ENCODE measurements at places on chromosomes 16 and 17.
A peak's percentile ranks its signal among the peaks of the same experiment; 100 is the strongest.

DNA sequence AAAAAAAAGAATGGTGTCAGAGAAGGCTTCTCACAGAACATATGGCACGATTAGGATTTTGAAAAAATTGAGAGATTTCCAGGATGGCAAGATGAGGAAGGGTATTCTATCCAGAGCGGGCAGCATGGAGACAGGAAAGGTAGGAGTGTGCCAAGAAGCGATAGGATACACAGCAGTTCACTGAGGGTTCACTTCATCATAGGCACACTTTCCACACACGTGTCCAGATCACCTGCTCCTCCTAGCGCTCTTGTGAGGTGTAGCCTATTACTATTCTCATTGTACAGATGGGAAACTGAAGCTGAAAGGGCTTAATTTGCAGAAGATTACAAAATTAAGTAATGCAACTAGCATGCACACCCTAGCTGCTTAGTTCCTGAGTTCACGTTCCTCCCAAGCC lies 6.2 kb upstream of the ELAC2 start:
- no peak for DNase-seq

DNA sequence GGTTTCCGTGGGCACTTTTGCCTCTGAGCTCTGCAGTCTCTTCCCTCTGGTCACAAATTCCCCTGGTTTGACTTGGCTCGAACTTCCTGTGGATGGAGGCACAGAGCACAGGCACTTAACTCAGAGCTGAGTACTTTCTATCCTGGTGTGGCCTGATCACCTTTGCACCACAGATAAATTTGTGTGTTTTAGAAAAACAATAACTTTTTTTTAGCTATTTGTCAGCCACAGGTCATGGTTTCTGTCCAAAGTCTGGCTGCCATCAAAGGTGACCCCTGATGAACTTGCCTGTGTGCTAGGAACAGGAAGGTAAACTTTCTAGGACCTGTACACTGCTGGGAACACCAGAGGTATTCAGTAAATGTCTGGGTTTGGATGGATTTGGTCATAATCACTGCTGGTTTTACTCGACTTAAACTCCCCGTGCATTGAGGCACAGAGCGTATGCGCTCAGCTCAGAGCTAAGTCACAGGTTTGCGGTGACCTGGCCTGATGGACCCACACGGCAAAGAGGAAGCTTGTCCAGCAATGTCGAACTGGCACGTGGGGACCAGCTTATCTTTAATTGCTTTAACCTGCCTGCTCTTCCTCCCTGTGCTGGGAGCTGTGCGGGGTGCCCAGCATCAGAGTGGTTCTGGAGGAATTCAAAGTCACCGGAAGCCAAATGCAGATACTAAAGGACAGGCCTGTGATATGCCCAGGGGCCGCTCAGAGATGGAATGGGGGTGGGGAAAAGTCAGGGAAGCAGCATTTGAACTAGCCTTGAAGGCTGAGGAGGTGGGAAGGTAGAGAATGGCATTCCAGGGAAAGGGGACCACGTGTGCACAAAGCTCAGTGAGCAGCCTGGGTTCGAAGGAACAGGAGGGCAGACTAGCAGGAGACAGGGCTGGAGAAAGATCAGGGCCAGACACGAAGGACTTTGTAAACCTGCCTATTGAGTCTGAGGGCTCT lies 12.9 kb downstream of the SLC13A5 start:
- DNase-seq, result no peak

GRCh38 chr16:84548971-84549844 lies 44.7 kb upstream of the MEAK7 start:
- no peak for DNase-seq

GRCh38 chr16:69157196-69157595 lies 24.7 kb downstream of the UTP4 start:
- DNase-seq, result no peak

- no peak for DNase-seq
Observed at GRCh38 chr17:60332574-60332973, 59.4 kb downstream of the USP32 start.

DNA sequence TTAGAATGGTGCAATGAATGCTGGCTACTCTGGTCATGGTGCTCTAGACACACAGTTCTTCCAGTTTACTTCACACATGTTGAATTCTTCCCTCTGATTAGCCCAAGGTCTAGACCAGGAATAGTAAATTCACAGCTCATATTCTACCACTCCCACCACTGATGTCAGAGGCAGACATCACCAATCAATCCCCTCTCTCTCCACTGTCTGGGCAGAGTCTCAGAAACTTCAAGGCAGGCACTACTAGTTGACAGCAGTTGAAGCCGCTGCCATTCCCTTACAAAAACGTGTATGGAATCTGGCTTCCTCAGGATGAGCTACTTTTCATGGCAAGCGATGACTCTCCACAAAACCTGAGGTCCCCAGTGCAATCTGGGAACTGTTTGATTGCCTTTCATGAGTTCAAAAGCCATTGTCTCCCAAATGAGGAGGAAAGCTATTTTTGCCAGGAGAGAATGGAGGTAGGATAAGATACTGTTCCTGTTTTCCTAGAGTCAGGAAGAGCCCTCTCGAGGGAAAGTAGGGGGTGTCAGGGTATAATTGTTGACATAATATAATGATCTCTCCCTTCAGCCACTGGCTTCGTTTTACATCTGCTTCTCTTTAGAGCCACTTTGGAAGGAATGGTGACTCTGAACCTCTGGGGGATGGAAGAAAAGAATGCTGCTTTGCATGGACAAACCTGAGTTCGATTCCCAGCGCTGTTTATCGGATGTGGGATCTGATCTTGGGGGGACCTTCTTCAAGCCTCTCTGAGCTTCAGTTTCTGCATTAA lies 90.0 kb downstream of the FOXL1 start:
- DNase-seq, result no peak

- DNase-seq, result no peak
Observed at GRCh38 chr16:89198417-89199240, 1.7 kb downstream of the SLC22A31 start.

DNA sequence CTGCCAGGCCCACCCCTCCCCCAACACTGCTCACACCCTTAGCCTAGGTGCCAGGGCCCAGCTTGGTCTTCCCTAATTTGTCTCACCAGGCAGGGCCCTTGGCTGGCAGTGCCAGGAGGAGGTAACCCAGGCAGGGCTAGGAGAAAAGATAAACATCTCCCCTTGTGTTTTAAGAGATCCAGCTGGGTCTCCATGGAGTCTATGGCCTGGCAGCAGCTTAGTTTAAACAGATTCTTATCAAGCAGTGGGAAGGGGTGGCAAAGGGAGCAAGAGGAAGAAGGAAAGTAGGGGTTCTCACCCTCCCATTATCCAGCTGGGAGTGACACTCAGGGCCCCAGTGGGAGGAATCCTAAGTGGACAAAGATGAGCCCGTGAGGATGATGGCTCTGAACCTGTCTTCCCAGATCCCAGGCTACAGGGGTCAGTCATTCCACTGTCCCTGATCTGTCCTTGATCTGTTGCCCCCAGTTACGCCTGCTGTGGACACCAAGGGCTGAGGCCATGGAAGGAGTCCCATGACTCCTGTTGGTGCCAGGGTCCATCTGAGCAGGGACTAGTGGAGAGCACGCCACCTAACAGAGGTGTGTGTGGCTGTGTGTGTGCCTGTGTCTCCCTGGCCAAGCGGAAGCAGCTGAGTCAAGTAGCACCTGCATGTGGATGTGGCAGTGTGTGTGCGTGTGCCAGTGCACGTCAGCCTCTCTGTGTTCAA lies 47.4 kb upstream of the MEIOC start:
- no peak for DNase-seq

DNA sequence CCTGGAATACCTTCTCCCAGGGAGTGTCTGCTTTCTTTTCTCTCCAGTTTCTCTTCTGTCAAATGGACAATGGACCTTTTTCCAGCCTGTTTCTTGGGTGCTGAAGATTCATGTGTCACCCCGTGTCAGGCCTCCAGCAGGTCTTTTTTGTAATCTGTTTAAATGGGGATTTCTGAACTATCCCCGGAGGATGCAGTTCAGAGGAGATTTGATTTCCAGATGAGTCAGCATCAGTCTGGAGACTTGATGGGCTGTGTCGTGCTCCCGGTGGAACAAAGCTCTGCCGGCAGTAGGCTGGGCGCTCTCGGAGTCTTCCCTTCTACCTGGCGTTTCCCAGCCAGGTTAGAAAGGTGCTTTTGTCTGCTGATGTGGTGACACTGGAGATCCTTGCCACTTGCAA lies 440.6 kb downstream of the HS3ST3B1 start:
- no peak for DNase-seq

DNA sequence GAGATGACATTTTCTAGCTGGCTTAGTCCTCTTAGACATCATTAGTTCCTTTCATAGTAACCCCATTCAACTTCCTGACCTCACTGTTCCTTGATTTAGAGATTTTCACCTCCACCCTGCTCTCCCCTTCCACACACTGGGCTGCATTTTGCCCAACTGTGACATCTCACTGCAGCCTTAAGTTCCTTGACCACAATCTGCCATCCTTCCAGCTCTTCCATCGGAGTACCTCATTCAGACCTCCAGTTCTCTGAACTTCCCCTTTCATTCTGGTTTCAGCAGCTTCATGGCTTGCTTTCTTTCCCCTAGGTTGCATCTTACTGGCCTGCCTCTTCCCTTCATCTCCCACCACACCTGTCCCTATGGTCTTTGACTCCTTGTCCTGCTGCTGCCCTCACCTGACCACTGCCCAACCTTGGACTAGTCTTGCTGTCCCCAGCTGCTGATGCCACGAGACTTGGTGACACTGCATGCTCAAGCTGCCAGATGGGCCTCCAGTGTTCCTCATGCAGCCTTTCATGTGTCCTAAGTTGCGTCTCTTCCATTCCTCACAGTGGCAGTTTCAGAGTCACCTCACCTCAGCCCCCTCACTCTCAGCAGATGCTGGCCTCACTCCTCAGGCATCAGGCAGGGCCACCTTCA lies 40.8 kb downstream of the NUP88 start:
- DNase-seq, result no peak

DNA sequence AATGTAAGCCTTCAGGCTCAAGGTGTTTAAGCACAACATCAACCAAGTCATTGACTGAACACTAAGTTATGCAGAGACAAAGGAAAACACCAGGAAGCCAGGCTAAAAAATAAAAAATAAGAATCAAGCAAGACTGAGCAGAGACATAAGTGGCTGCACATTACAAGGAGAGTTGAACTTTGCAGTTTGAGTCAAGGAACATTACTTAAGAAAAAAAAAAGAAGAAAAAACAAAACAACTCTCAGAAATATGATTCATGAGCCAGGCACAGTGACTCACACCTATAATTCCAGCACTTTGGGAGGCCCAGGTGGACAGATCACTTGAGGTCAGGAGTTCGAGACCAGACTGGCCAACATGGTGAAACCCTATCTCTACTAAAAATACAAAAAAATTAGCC lies 168.1 kb downstream of the C16orf95 start:
- no peak for DNase-seq

DNA sequence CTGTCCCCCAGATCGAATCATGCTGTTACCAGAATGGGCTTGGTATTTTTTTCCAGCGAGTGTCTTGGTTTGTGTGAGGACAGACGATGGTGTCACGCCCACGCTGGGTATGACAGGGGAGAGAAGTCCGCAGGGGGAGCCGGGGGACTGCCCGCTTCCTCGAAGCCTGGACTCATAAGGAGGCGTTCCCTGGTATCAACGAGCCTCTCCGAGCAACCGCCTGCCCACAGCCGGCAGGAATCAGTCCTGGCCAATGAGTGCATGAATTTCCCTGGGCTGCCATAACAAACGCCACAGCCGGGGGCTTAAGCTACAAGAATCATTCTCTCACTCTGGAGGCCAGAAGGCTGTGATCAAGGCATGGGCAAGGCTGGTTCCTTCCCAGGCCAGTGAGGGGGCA lies 26.1 kb upstream of the JPH3 start:
- DNase-seq, result no peak

DNA sequence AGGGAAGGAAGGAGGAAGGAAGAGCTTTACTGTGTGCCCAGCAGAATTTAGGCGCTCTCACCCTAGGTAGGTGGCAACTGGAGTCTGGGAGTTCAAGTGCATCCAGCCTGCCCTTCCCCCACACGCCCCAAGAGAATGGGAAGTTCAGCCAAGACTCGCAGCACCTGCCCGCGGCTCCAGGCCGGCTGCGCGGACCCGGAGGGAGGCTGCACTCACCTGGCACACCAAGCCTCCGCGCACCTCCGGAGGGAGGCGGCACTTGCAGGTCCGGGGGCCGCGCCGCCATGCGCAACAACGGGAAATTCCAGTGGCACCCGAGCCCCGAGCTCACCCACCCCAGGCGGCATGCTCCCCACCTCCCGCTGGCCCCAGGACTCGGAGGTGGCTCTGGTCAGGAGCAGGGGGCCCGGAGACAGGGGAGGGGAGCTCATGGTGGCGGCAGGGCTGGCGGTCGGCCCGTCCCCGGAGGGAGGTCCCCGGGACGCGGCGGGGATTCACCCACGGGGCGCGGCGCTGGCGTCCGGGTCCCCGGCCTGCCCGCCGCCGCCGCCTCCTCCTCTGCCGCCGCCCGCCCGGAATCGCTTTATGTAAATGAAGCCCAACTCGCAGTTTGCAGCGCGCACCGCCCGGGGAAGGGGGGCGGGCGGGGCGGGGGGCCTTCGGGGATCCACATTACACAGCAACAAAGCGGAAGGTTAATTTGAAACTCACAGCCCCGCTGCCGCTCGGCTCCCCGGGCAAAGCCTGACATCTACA lies at the start of gene ZFHX3:
Gene ZFHX3 (minus strand): TSS at position 593 of the 756 bp plus-strand sequence. CDS start 87,983 bp downstream, outside the sequence.
- DNase-seq, result peak; percentile 65

- no peak for DNase-seq
Observed at GRCh38 chr17:47702391-47702995, 8.5 kb downstream of the TBKBP1 start.

GRCh38 chr16:75377729-75378386 lies 55.4 kb downstream of the CFDP1 start:
- DNase-seq, result no peak

DNA sequence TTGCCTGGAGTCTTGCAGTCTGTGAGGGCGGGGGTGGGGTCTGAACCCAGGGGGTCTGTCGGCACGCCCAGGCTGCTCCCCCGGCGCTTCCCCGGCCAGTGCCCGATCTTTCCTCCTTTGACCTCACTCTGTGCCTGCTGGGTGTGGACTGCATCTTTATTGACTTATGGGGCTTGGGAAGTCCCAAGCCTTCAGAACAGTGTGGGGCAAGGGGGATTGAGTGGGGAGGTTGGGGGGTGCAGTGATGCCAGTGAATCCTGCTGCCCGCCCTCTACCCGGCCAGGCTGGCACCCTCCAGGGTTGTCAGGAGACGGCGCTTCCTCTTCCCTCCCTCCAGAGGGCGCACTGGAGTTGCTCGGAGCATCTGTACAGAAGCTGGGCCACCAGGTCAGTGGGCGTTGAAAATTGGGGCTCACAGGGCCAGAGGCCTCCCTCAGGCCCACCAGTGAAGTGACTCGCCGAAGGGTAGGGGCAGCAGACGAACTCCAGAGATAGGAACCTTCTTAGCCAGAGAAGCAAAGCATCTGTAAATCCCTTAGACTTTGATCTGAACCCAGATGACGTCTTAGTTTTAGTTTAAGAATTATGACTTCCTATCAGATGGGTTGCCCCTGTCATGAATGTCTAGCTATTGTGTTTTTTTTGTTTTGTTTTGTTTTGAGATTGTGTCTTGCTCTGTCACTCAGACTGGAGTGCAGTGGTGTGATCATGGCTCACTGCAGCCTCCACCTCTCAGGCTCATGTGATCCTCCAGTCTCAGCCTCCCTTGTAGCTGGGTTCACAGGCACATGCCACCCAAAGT lies 184.8 kb upstream of the CIBAR2 start:
- no peak for DNase-seq

DNA sequence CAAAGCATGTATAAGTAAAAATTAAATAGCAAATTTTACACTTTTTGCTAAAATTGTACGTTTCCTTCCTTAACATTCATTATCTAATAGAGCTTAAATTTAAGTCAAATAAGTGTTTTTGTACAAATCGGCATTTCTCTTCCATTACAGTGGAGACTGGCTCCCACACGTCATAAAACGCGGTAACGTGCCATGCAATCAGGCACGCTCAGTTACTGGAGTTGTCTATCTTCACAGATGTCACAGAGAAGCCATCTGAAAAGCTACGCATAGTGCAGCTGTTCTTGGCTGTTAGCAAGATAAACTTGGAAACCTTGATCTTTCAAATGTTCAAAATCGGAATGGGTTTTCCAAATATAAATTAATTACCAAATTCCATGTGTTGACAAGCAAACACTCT lies 165.3 kb downstream of the STX8 start:
- DNase-seq, result no peak
